ENCODE measurements at places on chromosomes 6 and 20.
A peak's percentile ranks its signal among the peaks of the same experiment; 100 is the strongest.

DNA sequence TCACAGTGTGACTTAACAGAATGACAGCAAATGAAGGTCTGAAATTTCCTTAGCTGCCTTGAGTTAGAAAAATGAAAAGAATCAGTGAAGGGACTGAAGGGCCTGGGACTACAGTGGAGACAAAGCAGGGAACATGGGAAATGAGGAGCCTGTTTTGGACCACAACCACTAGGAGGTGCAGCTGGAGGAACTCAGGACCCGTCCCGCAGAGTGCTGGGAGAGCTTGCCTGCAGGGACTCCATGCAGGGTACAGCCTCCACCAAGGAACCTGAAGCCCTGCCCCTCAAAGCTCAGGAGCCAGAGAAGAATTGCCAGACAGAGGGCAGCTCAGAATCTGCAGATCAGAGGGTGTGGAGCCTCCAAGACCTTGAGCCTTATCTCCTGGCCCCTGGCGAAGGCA, 50.7 kb downstream of the LRFN2 start:
- no peak for DNase-seq

DNA sequence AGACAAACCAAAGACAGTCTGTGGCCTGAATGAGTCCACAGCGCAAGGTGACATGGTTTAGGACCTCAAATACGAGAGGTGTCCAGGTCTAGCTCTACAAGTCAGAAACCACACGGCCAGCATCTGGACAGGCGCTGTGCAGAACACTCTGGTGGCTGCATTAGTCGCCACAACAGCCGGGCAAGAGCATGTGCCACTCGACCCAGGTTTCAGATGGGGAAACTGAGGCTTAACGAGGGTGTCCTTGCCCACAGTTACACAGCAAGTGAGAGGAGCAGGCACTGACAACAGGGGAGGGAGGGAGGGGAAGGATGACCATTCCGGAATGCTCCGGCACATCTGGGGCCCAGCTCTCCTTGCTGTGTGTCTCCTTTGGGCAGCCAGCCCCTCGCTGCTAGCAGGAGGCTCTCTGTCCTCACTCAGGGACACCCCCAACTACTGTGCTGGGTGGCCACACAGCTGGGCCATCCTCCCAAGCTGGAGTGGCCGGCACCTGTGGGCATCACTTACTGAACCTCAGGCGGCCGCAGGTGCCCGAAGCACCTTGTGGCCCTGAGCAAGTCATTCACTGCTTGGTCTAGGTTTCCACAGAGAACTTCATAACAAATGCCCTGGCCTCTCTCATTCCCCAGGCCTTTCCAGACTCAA, 6.6 kb downstream of the DLL1 start:
- DNase-seq, result no peak

DNA sequence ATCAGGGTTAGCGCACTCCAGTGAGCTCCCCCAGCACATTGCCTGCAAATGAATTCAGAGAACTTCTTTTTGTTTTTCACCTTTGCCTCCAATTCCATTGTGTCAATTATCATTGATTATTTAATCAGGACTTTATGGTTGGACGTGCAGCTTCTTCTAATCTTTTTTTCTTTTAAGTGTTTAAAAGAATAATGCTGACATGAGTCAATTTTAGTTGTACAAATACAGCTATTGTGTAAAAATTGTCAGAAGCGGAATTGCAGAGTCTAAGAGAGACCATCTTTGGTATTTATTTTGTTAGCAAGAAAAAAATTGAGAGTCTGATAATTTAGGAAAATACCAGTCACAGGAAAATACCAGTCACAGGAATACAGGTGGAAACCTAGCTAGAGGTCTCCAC, 5.5 kb downstream of the ABT1 start:
- no peak for DNase-seq

- no peak for DNase-seq
Measured at GRCh38 chr6:147099974-147100373, 104.2 kb upstream of the STXBP5 start.

DNA sequence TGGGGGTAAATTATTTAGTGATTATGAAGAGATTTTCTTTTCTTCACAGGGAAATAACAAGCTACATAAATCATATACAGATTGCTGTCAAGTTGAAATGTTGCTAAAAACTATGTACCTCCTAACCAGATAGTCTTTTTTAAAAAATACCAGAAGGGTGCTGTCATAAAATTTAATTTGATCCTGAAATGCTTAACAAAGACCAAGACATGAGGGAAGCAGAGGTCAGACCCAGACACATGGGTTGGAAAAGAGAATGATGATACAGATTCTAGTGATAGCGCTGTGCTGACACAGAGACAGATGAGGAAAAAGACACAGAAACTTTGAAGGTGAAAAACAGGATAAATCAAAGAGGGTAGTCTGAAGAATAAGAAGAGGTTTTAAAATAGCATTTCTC, 573.1 kb downstream of the HACE1 start:
- no peak for DNase-seq

DNA sequence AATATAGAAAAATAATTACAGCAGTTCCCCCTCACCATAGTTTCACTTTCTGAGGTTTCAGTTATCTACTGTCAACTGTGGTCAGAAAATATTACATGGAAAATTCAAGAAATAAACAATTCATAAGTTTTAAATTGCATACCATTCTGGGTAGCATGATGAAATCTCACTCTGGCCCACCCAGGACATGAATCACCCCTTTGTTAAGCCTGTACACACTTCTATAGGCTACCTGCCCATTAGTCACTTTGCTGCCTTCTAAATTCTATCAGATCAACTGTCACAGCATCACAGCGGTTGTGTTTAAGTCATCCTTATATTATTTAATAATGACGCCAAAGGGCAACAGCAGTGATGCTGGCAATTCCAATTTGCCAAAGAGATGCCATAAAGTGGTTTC, 140.3 kb upstream of the RUNX2 start:
- no peak for DNase-seq

- DNase-seq, result no peak
Measured at GRCh38 chr20:52975029-52975732, 3.0 kb downstream of the TSHZ2 start.

- no peak for DNase-seq
Measured at GRCh38 chr20:36074983-36075382, 79.6 kb upstream of the EPB41L1 start.

- no peak for DNase-seq
Measured at GRCh38 chr6:149111556-149112115, 205.9 kb upstream of the TAB2 start.

DNA sequence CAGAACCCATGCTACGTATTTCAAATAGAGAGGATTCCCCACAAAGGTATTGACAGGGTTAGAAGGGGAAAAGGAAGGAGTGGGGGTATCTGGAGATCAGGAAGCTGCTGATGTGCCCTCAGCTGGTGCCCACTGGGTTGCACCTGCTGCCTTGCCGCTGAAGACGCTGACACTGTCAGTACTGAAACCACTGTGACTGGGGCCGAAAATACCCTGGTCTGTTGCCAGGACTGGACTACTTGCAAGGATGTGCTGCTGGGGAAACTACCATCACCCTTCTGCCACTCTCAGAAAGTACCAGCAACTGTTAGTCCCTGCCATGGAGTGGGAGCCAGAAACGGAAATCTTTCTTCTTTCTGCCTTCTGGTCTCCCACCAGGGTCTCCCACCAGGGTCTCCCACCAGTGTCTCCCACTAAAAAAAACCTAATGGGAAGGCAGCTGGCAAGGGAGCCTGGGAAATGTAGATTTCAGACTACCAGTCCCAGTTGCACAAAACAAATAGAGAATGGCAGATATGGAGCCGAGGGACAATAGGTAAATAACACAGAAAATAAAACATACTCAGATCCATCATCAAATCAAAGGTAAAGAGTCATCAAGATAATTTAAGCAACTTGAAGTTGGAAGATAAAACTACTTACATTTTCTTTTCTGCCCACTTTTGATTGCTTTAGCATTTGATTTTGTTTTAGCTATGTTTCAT, 204.8 kb downstream of the TPBG start:
- no peak for DNase-seq

- no peak for DNase-seq
Measured at GRCh38 chr6:146847426-146847825, 248.7 kb downstream of the ADGB start.

DNA sequence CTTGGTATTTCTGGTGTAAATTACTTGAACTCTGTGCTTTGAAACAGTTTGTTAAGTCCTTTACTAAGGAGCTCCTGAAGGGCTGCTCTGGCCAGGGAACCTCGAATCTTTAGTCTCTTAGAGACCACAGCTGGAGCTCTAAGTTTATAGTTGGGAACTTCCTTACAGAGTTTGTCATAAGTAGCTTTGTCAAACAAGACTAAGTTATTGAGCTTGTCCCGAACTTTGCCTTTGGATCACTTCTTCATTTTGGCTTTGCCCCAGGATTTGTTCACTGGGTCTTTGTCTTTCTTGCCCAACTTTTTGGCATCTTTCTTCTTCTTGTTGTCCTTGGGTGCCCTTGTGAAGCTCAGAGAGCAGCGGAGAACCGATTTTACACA, 64.8 kb downstream of the FAM50B start:
- no peak for DNase-seq

DNA sequence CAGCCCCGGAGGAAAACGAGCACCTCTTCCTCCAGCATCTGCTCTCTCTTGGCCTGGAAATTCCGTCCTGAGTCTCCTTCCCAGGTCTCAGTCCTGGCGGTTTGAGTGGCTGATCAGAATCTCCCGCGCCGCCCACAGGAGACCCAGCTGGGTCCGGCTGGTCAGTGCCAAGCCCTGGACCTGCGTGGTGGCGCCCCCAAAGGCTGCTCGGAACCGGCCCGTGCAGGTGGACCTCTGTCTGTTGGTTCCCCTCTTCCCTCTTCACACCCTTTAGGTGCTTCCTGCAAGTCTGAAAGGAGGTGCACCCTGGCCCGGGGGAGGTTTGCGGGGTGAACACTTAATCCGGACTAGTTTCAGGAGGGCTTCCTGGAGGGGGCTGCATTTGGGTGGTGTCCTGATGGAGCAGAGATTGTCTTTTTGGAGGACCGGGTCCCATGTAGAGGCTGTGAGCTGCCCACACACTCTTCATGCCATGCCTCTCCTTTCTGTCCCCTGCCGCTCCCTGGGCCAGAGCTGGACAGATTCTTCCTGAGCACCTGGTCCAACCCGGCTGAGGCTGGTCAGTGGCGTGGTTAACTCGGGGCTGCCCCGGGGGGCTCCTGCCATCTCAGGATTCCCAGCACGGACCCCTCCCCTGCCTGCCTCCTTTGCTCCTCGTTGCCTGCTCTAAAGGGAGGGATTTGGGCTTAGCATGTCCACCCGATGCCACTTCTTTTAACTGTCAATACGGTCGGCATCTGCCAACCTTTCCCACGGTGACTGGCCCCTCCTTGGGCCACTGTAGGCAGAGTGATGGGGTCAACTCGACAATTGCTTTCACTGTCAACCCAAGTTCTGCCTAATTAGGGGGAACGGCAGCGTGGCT, 16.5 kb upstream of the BHLHE23 start:
- no peak for DNase-seq

DNA sequence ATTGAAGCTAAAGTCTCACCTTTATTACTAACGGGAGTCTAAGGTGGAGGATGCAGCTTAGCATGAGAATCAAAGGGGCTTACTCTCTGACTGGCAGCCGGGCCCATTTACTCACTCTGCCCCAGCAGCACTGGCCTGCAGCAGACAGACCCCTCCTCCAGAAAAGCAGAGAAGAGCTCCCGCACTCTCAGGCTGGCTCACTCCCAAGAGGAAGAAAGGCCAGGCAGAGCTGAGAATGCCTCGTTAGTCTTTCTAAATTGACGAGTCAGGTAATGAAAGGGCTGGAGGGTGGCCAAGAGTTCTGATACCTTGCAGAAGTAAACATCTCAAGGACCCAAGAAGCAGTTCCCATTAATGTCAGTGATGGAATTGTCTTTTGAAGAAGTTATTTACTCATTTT, 44.5 kb upstream of the IL20RA start:
- DNase-seq, result no peak

- DNase-seq, result no peak
Measured at GRCh38 chr6:168277274-168277669, 42.3 kb downstream of the DACT2 start.

DNA sequence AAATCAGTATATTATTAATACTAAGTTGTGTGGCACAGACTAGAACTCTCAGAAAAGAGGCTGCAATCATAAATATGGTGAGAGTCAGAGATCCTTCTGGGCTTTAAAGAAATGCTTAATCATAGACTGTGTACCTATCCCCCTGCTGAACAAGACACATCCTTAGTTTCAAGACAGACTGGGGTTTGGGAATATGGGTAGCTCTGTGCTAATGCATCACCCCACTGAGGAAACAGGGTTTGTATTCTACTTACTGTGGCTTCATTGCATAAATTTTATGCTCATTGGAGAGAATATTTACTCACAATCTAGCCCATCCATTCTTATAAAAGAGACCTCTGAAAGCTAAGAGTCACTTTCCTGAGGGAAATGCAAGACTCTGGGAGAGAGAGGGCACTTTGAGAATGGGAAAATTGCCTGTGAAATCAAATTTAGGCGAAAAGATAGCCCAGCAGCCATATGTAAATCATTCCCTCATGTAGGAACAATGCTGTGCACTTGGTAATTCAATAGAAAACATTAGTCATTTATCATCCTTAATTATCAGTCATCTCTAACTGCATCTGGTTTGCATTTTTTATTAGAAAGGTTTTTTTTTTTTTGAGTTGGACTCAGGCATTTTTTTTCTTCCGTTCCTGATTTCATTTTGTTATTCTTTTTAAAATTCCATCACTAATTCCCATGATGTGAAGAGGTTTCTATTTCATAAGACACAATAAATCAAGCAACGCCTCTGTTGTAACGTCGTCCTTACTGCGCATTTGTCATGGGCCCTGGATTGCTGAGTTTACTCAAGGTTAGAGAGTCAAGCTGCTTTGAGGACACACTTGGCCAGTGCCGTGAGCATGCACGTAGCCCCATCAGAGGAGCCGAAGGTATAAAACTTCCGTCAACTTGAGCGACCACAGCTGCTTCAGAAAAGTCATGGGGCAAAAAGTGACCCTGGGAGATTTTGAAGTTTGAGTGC, 91.8 kb downstream of the TRMT11 start:
- no peak for DNase-seq

DNA sequence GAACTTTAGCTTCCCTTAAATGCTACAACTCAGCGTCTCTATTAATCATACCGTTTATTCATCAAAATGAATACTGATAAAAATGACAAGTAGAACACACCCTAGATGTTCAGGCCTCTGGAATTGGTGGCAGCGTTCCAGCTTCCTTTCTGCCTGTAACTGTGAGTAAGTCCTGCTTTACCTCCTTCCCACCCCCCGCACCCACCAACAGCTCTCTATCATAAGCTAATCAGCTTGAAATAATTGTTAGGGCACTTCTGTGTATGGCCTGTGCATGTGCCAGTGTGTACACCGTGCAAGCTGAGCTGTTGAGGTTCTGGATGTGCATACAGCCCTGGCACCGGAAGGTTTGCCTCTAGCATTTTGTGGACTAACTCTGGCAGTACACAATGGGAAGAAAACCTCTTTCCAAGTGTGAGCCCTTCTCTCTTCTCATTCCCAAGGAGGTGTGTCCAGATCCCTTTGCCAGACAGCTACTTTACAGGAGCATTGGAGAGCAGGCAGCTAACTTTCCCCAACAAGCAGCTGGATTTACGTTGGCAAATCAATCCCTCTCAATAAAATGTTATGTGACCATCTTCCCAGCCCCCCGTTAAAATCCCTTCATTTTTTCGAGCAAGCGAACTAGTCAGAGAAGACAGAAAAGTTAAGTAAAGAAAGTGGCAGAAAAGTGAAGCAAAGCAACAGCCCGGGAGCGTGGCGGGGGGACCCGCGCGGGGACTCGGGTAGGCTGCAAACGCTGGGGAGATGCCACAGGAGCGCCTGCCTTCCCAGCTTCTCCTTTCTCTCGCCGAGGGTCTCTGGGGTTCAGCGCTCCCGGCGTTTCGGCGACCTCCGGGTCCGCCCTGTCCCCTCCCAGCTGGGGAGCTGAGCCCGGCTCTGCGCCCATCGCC, 803 bp upstream of the ADGRG6 start:
- DNase-seq, result peak; percentile 95
